Stimulated activated CD8-positive, alpha-beta memory T cell treated with anti-CD3 and anti-CD28 coated beads, Interleukin-7, amount 100 ng/mL, for 4 hours (primary cell): ENCODE measurements at places on chromosomes 12 and 14.

GRCh38 chr12:67456431-67456901 is 187.3 kb downstream of the CAND1 start:
- DNase-seq: no peak

GRCh38 chr14:100975671-100976070 is 72.1 kb upstream of the RTL1 start:
- no peak for DNase-seq

DNA sequence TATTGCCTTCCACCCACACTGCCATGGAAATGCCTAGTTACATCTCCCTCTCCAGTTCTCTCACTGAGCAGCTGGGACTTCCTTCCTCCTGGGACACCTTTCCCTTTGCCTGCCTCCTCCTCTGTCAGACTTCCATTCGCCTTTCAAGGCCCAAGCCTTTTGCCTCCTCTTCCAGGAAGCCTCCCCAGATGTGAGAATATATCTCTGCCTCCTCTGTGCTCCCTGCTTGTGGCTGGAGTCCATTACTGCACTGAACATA is 3.1 kb downstream of the IFI27L2 start:
- DNase-seq: no peak

GRCh38 chr14:59081720-59082119 is 106.7 kb upstream of the DAAM1 start:
- DNase-seq: no peak

GRCh38 chr14:29069228-29069627 is 302.6 kb downstream of the FOXG1 start:
- no peak for DNase-seq

DNA sequence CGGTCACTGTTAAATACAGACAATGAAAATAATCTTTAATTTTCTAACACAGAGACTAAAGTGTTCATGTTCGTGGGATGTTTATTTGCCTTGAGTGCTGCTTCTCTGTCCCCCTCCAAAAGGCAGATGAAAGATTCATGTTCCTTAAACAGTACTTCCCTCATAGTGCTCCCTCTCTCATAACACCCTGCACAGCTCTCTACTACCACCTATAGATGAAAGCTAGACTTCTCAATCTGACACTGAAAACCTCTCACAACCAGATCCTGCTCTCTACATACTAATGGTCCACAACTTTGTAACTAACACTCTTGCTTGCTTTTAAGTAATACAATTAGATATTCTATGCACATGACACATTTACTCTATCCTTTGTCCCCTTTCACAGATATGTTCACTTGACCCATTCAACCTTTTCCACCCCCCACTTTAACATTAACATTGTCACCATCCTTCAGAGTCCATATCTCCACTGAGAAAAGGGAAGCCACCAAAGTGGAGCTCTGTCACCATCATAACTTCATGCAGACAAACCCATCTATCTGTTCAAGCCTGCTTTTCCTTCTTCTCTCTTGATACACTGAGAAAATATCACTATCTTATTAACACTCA is 266.4 kb upstream of the USP15 start:
- no peak for DNase-seq

GRCh38 chr14:51929166-51929565 is 60.2 kb upstream of the RTRAF start:
- no peak for DNase-seq

DNA sequence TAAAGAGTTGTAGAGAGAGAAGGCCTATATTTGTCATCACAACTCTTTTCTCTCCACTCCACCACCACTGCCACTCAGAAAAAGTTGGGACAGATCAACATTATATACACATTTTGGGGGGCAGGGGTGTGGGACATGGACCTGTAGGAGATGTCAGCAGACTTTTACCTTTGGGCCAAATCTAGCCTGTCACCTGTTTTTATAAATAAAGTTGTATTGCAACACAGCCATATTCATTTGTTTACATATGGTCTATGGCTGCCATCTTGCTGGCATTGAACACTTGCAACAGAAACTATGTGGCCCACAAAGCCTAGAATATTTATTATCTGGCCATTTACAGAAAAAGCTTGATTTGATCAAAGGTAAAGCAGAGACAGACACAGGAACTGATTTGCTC is 250.7 kb downstream of the BTG1 start:
- DNase-seq: no peak

GRCh38 chr12:88571543-88571942 is 8.7 kb downstream of the KITLG start:
- DNase-seq: no peak

- DNase-seq: no peak
These were observed 150.0 kb upstream of the CRY1 start for GRCh38 chr12:107243341-107243740.

GRCh38 chr14:89022274-89022673 is 197.8 kb downstream of the TTC8 start:
- DNase-seq: no peak

GRCh38 chr14:71341156-71341555 is 433.9 kb downstream of the PCNX1 start:
- DNase-seq: no peak

DNA sequence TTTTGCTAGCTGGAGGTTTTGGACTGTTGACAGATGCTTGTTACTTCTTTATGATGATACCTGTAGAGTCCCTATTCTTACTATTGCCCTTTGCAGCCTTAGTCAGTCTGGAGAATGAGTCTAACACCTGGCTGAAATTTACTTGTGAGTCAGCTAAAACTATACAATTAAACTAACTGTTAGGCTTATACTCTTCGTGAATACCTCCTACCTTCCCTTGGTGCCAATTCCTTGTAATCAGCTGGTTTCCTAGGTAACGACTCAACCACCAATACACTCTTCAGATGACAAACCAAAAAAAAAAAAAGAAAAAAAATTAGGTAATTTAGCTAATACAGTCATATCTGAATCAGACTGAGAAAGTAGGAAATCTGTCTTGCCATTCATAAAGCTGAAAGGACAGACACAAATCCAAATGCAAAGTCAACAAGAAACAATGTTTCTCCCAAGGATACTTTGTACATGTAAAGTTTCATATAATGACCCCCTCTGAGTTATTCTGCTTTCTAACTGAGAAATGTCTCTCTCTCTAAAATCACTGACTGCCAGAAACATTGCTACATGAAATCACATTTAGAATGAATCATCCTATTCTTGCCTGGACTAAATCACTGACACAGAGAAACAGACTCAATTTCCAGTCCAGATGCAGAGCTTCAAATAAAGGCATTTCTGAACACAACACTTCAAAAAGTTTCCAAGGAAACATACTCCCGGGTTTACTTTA is 56.5 kb upstream of the CDKL1 start:
- DNase-seq: no peak

DNA sequence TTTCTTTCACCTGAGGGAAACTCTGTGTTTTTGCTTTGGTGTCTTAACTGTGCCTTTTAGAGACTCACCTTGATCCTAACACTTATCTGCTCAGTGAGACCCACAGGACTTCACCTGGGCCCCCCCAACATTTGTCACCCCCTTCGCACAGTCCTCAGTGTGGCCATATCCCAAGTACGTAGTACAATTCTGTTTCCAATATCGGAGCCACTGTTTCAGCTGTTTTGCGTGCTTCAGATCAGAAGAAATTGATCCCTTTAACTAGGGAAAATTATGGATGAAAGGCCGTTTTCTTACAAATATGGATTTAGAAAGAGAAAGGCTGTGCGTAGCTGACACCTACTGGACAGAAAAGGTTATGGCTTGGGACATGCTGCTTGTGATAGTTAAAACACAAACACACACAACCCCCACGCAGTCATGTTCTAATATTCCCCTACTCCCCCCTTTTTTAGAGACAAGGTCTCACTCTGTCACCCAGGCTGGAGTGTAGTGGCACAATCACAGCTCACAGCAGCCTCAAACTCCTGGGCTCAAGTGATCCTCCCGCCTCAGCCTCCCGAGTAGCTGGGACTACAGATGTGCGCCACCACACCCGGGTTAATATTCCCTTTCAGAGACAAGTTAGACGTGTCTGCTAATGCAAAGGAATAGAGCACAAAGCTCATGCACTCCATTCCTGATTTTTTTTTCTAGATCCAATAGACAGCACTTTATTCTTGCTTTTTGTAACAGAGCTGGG is 3.6 kb upstream of the SLC7A8 start:
- no peak for DNase-seq

GRCh38 chr12:71892059-71892458 is 46.6 kb upstream of the TPH2 start:
- DNase-seq: no peak

DNA sequence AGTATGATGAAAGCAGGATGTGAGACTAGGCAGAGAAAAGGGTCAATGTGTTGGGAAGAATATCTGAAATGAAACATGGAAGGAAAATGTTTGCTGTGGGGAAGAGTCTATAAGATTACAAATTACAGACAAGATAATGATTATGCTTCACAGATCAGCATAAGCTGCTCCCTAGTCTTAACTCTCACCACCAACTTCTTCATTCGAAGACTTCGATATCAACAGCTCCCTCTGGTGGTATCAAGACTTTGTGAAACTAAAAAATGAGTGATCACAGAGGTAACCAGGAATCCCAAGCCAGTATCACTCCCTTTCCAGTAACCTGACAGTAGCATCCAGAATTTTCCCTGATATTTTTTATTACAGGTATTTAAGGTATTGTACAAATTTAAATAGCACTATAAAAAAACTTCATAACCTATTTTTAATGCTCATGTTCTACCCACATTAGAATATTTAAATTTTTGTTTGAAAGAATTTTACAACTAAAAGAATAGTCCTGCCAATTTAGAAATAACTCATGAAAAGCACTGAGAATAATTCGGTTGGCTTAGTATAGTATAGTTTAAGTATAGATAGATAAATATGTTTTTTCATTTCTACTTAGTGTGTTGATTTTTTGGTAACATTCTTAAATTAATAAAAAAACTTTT is 84.4 kb downstream of the C2CD5 start:
- no peak for DNase-seq

- no peak for DNase-seq
These were observed 4.6 kb upstream of the ALX1 start for GRCh38 chr12:85275374-85275773.

GRCh38 chr12:132321321-132322118 is 7.9 kb downstream of the GALNT9 start:
- no peak for DNase-seq

- no peak for DNase-seq
These were observed 1.9 kb downstream of the ATXN2 start for GRCh38 chr12:111596985-111597830.

DNA sequence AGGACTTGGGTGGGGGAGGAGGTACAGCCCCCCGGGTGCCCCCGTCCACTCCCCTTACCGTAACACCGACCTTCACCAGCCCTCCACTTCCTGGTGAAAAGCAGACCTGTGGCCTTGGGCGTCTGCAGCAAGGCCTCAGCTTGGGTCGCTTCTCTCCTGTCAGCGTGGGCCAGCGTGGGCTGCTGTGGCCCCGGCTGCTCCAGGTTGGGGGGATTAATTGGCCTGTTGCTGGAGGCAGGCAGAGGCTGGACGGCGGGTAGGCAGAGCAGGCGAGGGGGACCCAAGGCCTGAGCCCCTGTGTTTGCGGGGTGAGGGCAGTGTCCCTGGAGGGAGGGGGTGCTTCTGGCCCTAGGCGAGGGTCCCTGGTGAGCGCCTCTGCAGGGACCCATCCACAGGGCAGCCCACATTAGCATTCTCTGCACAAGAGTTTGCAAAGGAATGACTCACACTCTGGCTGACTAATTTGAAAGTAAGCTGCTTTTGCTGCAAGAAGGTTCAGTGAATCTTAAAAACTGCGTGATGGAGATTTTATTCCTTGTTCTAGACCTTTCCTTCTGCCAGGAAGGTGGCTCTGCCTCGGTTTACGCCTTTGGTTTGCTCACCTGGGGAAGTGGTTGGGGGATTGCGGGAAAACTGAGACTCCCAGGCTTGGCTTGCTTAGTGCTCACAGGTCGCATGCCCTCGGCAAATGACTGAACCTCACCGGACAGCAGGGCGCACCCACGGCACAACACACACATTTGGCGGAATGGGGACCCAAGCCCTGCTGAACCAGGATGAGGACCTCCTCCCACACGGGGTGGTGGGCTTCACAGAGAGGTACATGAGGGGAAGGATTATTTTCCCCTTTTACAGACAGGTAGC is 37.9 kb upstream of the DLK1 start:
- no peak for DNase-seq
